ENCODE measurements at places on chromosomes 12 and 14.

DNA sequence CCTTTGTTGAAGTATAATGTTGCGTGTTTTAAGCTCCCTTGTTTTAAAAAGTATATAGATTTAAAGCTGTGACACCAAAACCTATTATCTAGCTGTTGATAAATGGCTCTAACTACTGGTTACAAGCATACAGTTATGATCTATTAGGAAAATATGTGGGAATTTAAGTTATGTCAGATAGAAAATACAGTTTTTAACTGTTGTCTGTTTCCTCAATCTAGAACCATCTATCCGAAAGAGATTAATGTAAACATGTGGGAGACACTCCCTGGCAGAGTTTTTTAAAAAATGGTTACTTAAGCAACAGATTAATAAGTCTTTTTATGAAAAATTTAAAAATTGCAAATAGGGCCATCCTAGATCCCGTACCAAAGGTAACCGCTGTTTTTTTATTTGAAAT is 8.2 kb downstream of the RPL36AL start:
- DNase-seq: no peak

- DNase-seq: no peak
Measured at GRCh38 chr12:43786899-43787693, 19.0 kb downstream of the TWF1 start.

GRCh38 chr14:29927376-29928116 is at the start of gene PRKD1:
TSS of gene PRKD1 (minus strand) at chr14:29927847.
- DNase-seq: no peak

- DNase-seq: no peak
Measured at GRCh38 chr14:60710494-60710893, 13.7 kb downstream of the SIX4 start.

- DNase-seq: no peak
Measured at GRCh38 chr14:38481952-38482678, 226.2 kb upstream of the CLEC14A start.

DNA sequence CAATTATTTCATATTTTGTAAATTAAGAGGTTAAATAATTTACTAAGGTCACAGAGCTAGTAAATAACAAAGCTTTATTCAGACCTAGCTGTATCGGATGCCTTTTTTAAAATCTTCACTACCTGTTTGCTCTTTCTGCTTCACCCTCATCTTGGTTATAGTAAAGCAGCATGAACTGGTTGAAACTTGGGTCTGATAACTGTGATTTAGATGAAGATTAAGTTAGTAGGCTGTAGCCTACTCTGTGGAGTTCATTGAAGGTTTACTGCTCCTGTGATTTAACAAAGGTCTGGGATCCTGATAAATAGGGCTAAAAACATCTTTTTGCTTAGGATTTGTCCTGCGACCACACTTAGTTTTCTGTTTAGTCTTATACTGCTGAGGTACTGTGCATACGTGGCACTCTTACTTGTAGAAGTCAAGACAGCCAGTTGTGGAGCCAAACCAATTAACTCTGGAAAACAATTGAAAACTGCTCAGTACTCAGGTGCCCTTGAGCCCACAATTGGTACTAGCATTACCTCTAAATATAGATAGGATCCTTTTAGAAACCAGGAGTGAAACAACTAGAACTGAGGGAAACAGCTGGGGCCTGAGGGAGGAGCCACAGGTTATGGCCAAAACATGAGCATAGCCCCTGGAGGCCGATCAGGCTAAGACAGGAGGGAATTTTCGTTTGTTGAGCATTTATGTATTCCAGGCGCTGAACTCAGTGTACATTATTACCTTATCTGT is 2.3 kb downstream of the SPATS2 start:
- DNase-seq: no peak

GRCh38 chr14:24339284-24340151 is at the start of gene RIPK3:
TSS of gene RIPK3 (minus strand) at chr14:24339991. CDS start at chr14:24339826, 165 bp downstream.
- DNase-seq: peak; percentile 64

DNA sequence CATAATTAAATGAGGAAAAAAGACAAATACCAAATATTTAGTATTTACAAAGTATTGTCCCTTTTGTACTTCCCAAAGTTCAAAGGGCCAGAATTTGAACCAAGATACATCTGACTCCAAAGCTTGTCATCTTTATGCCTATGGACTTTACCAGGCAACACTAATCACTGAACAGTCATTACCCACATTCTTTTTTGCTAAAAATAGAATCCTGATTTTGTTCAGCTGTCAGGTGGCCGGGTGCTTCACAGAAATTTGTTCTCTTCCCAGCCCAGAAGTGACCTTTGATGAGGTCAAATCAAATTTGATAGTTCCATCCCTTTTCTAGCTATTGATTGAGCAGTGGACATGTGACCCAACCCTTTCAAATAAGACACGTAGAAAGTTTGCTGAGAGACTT is 121.6 kb downstream of the LLPH start:
- no peak for DNase-seq

- DNase-seq: no peak
Measured at GRCh38 chr12:72304751-72305150, 32.6 kb downstream of the TRHDE start.

DNA sequence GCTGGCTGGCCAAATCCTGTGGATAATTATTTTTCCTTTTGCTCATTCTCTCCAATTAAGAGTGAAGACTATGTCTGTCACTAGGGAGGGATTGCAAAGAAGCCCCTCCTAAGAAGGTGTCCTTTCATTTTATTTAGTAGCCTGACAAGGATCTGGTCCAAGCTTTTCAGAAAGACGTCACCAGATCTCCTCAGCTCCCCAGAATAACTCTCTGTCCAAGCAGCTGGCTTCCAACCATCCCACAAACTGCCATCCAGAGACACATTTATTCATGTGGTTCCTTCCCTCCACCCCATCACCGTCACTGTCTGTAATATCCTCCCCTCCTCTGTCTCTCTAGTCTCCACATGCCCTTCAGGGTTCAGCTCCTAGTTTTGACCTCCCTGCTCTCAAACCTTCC is 69.9 kb downstream of the PPM1H start:
- DNase-seq: no peak

DNA sequence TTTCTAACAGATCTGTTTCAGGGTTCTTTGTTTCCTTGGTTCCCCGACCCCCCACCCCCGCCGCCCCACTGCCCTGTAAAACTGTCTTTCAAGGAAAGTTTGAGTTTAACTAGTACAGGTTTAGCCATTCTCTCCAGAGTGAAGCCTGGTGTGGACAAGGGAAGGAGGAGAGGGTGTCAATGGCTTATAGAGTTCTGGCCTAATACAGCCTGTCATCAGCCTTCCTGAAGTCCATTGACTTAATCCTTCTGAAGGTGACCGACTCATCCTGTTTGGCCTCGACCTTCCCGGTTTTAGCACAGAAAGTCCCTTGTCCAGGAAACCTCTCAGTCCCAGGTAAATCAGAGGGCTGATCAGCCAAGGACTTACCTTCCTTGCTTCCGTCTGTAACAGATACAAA is 11.0 kb upstream of the P2RX4 start:
- no peak for DNase-seq

DNA sequence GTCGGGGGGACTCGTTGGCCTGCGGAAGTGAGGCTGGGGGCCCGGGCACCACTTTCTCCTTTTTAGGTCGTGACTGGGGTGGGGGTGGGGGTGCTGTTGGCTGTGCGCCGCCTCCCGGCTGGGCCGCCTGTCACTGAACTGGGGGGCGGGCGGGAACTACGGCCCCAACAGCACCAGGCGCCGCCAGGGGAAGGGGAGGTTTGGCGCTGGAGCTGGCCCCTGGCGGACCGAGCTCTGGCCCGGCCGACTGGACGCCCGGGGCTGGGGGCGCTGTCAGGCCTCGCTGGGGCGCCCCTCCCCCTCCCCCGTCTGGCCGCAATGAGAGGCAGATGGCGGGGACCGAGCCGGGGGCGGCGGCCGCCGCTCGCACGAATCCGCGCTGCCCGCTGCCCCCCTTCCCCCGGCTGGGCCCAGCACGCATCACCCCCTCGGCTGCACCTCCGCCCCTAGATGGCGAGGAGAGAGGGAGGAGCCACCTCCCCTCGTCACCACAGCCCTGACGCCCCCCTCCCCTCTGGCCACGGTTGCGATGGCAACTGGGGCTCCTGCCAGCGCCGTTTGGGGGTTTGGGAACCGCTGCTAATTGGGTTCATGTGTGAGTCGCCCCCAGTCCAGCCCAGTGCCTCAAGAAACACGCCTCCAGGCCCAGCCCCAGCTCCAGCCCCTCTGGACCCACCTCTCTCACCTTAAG is 723 bp downstream of the NFATC4 start:
- DNase-seq: no peak

- DNase-seq: no peak
Measured at GRCh38 chr14:76762411-76763095, 1.3 kb downstream of the VASH1 start.

DNA sequence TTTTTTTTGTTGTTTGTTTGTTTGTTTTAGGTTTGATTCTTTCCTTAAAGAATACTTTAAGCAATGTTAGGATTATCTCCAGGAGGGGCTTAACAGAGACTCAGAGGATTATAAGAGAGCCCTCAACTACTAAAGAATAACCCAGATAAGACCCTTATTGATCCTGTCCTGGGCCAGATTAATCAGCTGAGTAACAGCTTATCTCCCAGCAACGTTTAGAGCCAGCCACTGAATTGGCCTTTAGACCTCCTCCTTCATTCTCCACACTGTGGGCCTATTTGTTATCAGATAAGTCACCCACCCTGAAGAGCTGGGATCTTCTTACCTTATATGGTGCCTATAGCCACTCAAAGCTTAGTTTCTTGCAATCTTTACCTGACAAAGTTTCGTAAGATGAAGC is 71.1 kb downstream of the FIGNL2 start:
- DNase-seq: no peak

GRCh38 chr14:80388980-80389711 is 177.8 kb upstream of the DIO2 start:
- no peak for DNase-seq

DNA sequence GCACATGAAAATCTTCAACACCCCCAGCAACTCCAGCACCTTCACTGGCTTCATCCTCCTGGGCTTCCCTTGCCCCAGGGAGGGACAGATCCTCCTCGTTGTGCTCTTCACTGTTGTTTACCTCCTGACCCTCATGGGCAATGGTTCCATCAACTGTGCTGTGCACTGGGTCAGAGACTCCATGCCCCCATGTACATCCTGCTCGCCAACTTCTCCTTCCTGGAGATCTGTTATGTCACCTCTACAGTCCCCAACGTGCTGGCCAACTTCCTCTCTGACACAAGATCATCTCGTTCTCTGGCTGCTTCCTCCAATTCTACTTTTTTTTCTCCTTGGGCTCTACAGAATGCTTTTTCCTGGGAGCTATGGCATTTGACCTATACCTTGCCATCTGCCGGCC is 11.5 kb upstream of the OR11G2 start:
- no peak for DNase-seq

DNA sequence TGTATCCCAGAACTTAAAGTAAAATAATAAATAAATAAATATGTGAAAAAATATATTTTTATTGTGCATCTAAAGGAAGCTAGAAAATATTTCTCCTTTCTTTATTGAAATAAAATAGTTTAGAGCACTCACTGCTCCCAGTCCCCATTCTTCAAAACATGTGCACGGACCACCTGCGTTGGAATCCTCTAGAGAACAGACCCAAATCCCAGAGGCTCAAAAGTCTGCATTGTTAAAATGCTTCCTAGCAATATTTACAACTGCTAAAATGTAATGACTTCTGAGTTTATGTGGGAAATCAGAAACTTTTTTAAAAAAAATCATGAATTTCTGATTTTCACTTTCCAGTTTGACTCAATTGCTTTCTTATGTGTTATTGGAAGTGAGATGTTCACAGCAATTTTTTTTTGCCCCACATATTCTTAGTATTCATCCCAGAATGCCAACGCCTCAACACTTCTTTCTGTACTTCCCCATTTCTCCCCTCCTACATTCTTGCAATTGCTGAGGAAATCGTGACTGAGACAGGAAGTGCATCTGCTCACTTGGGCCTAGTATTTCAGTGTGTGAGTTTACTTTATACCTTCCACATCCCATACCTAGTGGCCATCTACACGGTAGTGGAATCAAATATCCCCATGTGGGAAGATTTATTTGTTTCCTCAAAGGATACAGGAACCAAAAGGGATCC is 116.0 kb upstream of the FLRT2 start:
- DNase-seq: no peak

DNA sequence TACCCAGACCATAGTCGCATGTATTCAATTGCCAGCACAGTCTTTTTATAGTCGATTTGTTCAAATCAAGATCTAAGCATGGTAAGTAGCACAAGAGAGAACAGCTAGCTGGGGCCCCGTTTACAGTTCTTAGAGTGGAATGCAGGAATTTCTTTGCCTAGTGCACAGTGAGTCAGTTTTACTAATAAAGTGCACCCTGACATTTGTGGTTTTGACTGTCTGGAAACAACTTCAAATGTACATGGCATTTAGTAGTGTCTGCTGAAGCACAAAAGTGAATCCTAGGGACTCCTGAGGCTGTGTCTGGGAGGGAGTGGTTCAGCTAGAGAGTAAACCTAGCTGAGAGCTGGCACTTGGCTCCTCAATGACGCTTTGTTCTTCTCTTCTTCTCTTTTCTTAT is 64.9 kb downstream of the TMX1 start:
- no peak for DNase-seq

DNA sequence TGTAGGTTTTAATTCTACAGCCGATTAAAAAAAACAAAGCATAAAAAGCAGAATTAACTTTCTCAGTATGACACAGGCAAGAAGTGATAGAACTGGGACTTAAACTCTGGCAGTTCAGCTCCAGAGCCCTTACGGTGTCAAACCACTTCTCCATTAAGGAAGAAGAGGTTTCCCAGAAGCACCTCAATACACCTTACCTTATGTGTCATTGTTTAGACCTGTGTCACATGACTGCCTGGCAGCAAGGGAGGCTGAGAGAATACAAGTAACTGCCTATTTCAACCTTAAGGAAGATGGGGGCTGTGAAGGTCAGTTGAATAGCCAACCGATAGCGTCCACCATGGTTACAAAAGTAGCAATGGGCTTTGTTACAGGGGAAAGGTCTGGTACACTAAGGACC is 54.6 kb upstream of the ARHGAP5 start:
- no peak for DNase-seq

DNA sequence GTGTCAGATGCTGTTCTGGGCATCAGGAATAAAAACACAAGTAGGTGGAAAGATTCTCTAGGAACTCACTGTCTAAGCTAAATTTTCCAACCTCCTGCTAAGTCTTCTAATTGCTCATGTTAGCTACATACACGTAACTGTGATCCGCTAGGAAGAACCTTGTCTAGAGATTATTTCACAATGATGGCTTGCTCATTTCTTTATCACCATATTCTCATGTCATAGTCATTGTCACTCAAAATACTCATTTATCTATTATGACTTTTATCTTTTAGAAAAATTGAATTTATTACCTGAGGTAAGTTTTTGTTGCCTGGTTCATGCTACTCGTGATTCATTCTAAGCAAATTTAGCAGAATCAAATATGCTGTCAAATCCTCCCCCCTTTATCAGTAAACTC is 1402.4 kb upstream of the FLRT2 start:
- DNase-seq: no peak
